ENCODE measurements at places on chromosomes 2 and 18.

- no peak for DNase-seq
These were observed 2.2 kb downstream of the HOXD10 start for GRCh38 chr2:176118601-176119339.

GRCh38 chr18:1053331-1054315 is 149.0 kb downstream of the ADCYAP1 start:
- DNase-seq: no peak

GRCh38 chr18:12373771-12374116 is 3.3 kb downstream of the AFG3L2 start:
- no peak for DNase-seq

GRCh38 chr2:98479959-98480524 is 35.4 kb downstream of the INPP4A start:
- DNase-seq: peak; percentile 75

DNA sequence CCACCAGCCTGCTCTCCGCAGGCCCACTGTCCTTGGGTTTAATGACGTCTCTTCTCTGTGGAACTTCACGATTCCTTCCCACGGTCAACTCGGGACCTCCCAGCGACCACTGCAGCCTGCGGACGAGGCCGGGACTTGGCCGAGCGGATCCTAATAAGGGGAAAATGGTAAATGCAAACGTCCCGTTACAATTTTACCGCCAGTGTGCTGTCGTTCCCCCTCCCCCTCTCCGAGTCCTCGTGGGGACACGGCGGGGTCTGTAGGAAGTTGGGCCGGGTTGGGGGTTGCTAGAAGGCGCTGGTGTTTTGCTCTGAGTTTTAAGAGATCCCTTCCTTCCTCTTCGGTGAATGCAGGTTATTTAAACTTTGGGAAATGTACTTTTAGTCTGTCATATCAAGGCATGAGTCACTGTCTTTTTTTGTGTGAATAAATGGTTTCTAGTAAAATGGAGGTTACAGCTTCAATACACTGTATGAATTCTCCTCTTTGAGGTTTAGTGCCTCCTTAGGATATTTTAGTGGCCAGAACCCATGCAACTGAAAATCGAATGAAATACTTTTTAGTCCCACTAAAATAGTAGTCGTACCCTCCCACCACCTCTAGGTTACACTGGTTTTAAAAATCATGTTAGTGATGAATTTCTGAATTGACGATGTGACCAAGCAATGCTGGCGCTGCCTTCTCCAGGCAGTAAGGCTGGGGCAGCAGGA is 2.3 kb downstream of the HOXD11 start:
- no peak for DNase-seq

DNA sequence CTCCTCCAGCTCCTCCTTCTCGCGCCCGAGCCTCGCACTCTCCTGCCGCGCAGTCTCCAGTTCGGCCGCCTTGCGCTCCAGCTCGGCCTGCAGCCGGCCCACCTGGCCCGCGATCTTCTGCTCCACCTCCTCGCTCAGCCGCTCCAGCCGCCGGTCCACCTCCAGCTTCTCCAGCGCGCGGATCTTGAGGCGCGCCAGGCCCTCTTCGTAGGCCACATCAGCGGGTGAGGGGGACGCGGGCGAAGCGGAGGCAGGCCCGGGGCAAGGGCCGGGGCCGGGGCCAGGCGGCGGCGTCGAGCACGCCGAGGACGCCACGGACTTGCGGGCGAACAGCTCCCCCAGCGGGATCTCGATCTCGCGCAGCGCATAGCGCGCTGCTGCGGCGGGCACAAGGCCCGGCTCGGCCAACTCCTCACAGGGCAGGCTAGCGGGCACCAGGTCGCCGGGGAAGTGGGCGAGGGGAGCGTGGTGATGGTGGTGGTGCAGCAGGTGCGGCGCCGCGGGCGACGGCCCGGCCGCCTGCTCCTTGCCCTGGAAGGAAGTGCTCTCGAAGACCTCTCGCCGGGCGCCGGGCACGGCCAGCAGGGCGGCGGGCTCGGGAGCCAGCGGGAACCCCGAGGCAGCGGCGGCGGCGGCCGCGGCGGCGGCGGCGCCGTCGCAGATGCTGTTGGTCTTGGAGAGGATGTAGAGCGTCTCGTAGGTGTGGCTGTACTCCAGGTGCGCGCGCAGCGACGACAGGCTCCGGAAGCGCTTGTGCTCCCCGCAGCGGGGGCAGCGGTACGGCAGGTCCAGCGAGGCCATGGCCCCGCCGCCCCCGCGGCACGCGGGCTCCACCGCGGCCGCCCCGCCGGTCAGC is 15.2 kb downstream of the FBXO41 start:
- peak; percentile 74 for DNase-seq

DNA sequence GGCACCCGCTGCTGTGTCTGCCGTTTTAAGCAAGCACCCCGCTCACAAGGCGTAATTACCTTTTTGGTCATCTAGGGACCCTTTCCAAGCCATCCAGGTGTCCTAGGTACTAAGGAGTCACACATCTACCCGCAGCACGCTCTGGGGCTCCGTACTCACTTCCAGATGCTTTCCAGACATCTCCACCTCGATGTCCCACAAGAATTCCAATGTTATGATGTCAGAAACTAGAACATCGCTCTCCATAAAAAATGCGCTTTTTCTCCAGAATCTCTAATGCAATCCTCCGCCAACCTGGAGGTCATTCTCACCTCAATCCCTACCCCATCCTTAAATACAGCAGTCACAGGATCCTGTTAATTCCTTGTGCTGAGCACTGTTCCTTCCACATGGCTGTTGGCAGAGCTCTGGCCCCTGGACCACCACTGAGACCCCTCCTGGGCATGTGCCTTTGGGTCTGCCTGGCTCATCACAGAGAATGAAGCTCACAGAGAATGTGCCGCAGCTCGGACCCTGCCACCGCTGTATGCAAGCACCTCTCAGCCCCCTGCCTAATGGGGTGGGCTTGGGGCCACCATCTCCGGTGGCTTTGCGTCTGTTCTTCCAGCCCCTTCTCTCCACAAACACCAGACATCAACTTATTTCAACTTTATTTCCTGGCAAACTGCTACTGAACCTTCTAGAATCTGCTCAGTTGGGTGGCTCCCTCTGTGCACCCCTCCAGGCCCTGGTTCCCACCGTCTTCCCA is 4.6 kb upstream of the PXDN start:
- no peak for DNase-seq

GRCh38 chr2:134431838-134432434 is 178.1 kb downstream of the MGAT5 start:
- no peak for DNase-seq

DNA sequence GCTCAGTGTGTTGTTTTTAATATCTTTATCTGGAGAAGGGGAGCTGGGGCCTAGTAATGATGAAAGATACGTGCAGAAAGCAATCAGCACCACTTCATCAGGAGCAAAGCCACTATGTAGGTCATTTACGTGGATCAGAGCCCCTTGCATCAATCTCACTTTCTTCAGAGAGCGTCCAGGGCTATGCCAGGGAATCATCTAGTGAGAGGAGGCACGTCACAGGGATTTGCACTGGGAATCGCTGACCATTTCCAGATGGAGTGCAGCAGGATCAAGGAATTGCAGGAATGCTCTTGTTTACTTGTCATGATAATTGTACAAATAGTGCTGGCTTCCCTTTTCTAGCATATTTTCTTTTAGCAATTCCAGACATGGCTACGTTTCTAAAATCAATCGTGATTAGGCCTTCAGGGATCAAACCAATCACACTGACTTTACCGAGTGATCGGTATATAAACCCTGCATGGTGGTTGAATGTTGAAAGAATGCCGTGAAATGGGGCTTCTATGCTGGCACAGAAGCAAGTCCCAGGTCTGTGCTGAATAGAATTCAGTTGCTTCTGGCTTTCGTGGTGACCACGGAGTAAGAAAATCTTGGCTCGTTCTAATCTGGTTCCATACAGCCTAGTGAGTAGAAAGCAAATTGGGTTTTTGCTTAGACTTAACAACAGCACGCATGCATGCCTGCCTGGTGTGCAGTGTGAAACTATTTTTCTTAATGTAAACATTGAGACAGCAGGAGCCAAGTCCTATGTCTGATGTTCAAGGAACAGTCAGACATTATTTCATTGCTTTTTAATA is 122.8 kb downstream of the TMEM200C start:
- no peak for DNase-seq

GRCh38 chr18:2444201-2444875 is 127.0 kb downstream of the METTL4 start:
- no peak for DNase-seq

- DNase-seq: no peak
These were observed 110.3 kb downstream of the KCNF1 start for GRCh38 chr2:11022064-11022463.

DNA sequence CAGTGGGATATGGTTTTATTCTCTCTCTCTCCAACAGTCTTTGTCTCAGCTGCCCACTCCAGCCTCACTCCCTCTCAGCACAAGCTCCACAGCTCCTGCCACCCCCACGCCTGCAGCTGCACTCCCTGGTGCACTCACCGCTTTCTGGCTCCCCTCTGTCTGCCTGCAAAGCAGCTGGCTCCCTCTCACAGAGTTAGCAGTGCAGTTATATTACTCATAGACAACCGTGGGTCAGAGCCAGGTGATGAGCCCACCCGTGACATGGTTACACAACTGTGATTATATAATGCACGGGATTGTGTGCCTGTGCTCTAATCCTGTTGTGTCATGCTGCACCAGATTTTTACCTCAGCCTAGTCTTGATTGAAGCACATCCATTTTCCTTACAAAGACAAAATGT is 276.9 kb upstream of the CHAC2 start:
- no peak for DNase-seq

GRCh38 chr18:23378302-23378686 is 74.8 kb upstream of the RIOK3 start:
- DNase-seq: no peak

- no peak for DNase-seq
These were observed 105.0 kb downstream of the CELF4 start for GRCh38 chr18:37460604-37461003.

- no peak for DNase-seq
These were observed 2.8 kb downstream of the GDF7 start for GRCh38 chr2:20669562-20670314.

- DNase-seq: no peak
These were observed 74.5 kb upstream of the NCKAP5 start for GRCh38 chr2:133642791-133643191.

DNA sequence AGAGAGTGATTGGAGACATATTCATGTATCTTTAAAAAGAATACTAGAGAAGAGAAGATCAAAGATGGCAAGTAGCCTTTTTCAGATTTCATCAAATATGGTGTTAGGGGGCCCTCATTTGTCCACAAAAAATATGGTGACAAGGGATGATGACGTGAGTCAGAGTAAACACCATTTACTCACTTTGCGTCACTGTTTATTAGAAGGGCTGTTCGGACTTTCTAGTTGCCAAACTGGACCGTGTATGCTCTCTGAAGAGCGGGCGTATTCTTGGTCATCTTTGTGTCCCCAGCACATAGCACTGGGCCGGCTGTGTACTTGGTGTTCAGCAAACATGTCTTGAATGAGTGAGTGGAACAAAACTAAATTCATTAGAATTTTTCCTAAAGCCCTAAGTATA is 37.5 kb downstream of the TTC39C start:
- no peak for DNase-seq

DNA sequence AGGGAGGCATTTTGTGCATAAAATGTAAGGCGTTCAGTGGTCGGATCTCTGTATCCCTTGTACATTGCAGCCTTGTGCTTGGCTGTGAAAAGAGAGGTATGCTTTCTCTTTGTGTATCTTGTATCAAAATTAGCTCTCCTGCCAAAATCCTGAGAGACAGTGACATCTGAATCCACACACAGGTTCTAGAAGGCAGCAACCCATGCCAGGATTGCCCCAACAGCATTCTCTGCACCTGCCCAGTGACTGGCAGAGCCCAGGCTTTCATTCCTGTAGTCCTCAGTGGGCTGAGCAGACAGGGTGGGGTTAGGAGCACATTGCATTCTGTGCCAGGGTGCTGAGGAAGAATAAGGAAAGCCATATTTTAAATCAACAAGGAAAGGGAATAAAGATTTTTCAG is 740.3 kb upstream of the RAB6C start:
- no peak for DNase-seq

GRCh38 chr18:62989195-62989594 is 273.9 kb downstream of the PHLPP1 start:
- no peak for DNase-seq

GRCh38 chr18:69528435-69528834 is 127.7 kb downstream of the DOK6 start:
- DNase-seq: no peak

GRCh38 chr2:113281910-113282746 is 3.4 kb upstream of the PAX8 start:
- DNase-seq: no peak

- DNase-seq: no peak
These were observed 158.4 kb upstream of the FHL2 start for GRCh38 chr2:105557021-105557920.

DNA sequence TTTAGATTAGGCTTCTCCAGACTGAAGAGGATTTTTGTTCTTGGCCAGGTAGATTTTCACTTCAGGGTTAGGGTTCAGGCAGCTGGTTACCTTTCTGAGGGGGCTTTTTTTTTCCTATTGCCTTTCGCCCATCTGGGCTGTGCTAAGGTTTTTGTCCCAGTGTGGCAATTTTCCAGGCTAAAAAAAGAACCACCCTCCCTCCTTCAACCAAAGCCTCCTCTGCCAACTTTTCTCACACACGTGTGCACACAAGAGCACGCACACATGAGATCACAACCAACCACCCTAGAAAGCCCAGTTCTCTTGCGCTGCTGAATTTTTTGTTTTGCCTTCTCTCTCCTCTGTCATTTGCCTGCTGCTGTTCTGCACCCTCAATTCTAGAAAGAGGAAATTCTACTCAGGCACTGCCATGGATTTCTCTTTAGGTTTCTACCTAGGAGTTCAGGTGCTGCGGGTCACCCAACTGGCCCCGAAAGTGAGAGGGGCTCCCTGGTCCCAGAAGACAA is 8.5 kb upstream of the CXCR4 start:
- no peak for DNase-seq

DNA sequence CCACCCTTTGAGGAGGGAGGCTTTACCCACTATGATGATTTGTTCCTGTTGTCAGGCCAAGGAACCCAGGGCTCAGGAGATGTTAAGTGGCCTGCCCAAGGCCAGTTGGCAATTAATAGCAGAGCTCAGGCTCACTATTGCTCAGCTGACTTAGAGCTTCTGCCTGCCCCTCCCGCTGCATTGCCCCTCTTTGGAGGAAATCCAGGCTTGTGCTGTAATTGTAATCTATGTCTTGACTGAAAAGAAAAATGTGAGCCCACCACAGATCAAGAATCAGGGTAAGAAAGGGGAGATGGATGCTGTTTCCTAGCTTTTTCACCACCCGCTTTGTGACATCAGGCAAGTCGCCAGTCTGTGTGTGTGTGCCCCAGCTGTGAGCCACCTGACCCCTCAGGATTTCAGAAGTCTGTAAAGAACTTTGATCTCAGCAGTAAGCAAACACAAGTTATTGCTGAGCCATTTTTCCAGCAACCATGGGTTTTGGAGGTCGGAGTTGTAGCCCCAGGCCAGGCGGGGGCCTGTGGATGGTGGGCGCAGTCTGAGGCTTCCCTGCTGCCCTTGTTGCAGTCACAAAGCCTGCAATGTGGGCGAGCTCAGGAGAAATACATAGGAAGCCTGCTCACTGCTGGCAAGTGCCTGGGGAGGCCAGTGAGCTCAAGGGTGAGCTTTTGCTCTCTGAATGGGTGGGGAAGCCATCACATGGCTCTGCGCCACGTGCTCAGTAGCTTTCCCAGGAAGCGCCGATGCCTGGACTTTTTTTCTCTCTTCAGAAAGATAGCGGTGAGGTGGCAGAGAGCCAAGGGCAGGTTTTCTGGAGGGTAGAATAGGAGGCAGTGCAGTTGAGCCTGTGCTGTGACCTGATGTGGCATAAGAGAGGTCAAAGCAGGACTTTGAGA is 6.1 kb downstream of the CABLES1 start:
- no peak for DNase-seq

- DNase-seq: peak; percentile 24
These were observed 59.7 kb downstream of the PTH2R start for GRCh38 chr2:208466151-208466919.
